ENCODE measurements at places on chromosomes 16 and 17.

DNA sequence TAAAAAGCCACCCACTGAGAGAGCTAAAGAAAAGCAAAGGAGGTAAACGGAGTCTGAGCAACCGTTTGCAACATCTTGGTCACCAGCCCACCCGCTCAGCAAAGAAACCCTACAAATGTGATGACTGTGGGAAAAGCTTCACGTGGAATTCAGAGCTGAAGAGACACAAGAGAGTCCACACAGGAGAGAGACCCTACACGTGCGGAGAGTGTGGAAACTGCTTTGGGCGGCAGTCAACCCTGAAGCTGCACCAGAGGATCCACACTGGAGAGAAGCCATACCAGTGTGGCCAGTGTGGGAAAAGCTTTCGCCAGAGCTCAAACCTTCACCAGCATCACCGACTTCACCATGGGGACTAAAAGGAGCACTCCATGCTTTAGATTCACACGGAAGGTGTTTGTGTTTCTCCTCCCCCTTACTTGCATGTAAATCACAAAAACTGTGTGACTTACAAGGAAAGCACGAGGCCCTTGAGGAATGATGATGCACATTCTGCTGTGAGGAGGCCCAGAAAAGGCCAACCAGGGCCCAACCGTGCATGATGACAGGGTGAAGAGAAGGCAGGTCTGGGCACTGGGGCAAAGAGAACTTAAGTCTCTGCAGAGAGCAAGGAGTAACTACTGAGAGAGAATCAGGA, 7.7 kb downstream of the ZNF174 start:
- DNase-seq = no peak

GRCh38 chr17:19442731-19443130, 31.7 kb downstream of the RNF112 start:
- DNase-seq = no peak

DNA sequence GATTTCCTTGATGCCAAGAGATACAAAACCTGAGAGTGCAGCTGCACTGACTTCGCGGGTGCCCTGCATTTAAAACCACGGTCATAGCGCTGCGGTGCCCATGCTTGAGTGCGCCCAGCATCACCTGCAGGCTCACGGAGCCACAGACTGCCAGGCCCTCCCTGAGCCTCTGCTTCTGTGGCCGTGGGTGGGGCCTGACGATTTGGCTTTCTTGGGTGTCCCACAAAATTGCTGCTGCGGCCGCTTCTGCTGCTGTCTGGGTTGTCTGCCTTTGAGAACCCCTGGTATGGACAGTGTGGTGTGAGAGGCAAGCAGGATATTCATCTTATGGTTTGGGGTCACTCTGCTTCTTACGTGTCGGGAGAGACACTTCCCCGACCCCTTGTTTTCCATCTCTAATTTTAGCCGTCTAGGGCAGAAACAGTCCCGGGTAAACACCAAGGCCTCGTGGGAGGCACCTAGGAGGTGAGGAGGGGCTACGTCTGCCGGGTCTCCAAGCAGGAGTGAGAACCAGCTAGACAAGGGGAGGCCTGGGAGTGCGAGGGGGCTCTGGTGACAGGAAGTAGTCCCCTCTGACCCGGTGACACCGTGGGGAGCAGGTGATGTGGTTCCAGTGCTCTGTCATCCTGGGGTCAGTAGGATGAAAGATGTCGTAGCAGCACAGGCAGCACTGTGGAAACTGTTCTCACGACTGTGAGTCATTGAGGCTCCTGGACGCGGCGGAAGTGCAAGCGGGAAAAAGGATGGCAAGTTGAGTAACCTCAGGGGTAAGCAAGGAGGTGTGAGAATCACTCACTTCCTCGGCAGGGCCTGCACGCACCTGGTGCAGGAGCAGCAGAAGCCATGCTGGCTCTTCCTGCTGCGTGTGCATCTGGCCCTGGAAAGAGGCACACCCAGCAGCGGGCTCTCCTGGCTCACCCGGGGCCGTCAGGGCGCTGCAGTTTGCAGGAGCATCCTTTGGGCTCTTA, 176.3 kb downstream of the RPTOR start:
- DNase-seq = no peak

DNA sequence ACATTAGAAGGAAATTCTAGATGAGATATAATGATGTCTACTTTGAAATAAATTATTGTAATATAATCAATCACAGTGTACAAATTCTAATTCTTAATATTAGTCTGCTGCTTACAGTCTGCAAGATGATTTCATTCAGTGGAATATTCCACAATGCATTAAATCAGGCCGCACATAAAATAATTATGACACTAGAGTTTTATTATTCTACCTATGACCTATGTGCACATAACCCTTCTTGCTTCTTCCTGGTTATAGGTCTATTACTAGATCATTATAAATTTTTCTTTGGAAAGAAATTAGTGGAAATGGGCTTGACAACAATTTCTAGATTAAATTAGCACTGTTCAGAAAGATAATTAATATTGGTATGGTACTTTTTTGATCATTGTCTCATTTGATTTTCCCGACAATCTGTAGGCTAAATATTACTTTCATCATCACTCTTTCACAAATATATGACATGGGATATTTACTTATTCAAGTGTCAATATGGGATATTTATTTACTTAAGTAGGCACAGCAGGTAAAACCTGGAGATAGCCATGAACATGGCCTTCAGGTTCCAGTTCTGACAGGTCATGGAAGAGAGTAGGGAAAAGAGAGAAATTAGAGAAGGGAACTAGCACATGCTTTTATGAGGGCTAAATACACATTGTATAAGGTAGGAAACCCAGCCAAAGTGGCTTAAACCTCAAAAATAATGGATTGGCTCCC, 476.4 kb downstream of the TOX3 start:
- no peak for DNase-seq

- DNase-seq = no peak
These were observed 17.7 kb downstream of the CARD14 start for GRCh38 chr17:80187515-80187941.

GRCh38 chr16:70699696-70700095, 13.8 kb upstream of the MTSS2 start:
- DNase-seq = no peak

DNA sequence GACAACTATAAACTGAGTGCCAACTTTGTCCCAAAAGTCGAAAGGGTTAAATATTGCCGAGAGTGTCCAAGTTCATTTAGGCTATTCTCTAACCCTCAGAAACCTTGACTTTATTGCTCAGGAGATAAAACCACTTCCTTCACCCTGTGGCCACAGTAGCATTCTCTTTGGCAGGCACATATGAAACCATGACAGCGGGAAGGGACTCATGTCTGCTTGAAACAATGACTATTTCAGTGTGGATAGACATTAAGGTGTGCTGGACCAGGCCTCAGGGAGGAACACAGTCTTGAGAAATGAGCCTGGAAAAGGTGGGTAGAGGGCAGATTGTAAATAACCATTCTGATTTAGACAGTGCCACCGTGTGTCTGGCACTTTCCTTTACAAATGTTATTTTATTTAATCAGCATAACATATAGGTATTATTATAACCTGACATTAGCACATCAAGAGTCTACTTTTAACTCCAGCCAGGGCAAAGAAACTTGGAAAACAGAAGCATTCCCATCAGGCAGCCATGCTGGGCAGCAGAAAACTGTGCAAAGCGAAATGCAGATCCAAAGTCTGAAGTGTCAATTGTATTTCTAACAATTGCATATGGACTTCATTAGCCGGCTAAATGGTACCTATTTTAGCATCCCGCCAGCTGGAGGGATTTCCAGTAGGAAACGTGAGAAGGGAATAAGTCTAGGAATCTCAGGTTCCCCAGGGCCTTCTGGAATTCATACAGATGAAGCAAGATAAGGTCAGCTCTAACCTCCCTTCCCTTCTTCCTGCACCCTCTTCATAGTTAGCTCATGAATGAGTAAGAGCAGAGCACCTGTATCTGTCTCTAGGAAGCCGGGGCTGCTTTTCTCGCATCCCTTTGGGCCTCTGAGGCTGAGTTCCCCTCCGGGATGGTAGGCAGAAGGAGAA, 212.8 kb upstream of the ELAC2 start:
- DNase-seq = no peak

- DNase-seq = no peak
These were observed 7.5 kb upstream of the RASD1 start for GRCh38 chr17:17503566-17504130.

DNA sequence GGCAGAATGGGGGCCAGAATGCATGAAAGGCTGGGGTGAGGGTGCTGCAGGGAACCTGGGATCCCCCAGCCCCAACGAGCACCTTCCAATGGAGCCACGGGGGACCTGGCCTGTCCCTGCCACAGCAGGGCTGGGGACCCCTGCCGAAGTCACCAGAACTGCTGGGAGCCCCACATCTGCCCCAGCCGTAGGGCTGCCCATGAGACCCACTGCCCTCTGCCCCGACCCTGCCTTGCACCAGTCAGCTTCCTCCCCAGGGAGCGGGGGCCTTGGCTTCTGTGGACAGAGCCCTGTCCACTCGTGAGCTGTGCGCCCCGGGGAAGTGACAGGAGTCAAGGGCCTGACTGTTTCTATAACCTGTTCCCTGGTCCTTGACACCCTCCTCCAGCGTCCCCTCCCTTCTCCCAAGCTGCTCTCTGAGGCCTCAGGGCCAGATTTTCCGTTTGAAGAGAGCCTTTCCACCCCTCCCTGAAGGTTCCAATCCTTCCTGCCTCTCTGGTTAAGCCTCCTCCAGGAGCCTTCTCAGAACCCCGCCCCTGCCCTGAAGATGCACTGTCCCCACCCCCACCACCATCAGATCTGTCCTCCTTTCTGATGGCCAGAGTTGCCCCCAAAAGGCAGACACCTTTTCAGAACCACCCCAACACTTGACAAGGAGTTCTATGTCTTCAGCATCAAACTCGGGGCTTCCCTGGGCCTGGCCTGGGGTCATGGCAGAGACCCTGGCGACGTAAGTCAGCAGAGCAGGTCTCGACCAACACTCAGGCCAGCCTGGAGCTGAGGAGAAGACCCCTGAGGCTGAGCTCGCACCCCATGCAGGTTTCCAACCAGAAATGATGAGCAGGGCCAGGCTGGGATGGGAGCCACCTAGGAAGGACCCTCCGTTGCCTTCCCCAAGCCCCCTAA, 10.7 kb upstream of the PRR29 start:
- DNase-seq = no peak

GRCh38 chr17:8793649-8794048, 5.5 kb downstream of the MFSD6L start:
- DNase-seq = no peak

GRCh38 chr17:77495575-77495974, 354.8 kb downstream of the SEC14L1 start:
- DNase-seq = no peak

- no peak for DNase-seq
These were observed 37.8 kb upstream of the ADGRG1 start for GRCh38 chr16:57590654-57591085.

GRCh38 chr16:82835487-82836155, 208.9 kb downstream of the CDH13 start:
- DNase-seq = no peak

DNA sequence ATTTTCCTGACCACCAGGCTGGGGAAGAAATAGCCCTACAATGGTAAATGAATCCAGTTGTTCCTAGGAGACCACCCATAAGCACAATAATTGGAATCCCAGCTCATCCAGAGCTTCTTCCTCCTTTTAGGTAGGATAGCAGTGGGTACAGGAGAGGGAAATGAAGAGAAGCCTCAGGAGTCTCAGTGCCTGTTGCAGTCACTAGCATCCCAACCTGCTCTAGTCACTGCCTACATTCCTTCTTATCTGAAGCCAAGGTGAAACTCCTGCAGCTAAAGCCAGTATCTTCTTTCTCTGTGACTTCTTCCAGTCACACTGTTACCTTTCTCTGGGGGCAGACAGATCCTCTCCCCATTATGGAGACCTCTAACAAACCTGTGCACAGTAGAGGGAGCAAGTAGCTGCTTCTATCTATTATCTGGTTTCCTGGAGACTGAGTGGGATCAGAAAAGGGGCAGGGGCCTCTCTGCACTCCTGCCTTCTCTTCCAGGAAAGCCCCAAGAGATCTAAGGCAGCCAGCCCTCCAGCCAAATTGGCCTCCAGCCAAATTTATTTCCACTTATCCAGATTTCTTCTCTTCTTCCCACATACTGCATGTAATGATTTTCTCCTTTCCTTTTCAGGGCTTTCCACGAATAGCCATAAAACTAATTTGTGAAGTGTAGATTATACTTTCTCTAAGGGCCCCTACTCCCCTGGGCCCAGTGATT, 85.5 kb downstream of the SSH2 start:
- no peak for DNase-seq

GRCh38 chr17:18970582-18971480, 18.9 kb downstream of the SLC5A10 start:
- DNase-seq = no peak

DNA sequence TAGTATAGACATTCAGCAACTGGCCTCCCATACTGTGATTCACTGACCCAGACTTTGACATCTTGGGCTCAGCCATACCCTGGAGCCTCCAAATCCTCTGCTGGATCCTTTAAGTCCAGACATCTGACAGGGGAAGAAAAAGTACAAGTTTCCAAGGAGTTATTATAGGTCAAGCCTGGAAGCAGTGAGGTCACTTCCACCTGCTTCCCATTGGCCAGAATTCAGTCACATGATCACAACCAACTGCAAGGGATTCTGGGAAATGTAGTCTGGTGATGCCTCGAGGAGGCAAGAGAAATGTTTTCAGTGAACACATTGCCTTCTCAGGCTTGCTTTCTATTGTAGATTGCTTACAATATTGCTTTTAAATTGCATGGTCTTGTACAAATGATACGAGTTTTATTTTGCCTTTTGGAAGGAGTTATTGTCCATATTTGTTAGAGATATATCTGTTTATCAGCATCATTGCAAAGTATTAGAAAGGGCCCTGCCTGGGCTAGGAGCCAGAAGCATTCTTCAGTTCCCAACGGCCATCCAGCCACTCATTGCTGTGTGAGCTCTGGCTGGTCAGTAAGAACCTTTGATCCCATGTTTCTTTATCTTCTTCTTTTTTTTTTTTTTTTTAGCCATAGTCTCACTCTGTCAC, 696.9 kb downstream of the WWOX start:
- DNase-seq = no peak

DNA sequence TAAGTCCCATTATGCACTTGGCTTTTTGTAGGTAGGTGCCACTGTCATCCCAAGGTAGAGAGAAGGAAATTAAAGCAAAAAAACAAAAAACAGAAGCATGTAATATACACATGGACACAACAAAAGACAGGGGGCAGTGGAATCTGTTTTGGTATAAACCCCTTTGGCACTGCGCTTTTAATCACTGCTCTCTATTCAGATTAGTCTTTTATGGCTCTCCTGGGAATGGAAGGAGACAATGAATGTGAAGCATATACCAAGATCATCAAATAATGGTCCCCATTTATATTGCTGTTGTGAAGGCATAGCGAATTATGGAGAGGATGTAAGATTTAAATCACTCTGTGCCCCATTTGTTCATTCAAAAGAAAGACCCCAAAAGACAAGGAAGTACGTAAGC, 17.4 kb downstream of the CDH11 start:
- no peak for DNase-seq

DNA sequence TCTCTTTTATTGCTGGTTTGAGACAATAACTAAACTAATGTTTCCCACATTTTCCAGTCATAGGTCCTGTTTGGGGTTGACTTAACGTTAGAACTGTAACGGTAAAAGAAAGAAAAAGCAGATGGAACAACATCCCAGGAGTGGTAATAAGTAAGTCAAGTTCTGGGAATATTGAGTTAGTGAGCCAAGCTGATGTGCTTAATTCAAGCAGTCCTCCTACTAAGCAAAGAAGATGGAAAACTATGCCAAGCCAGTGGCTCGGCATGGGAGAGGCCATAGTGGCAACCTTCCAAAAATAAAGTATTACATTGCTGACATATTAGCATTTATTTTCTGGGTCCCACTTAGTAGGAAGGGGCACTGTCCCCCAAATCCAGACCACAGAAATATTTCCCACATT, 161.7 kb upstream of the CDH5 start:
- no peak for DNase-seq

- no peak for DNase-seq
These were observed 4.3 kb upstream of the GGA2 start for GRCh38 chr16:23514381-23515152.

All from GM10248 (cell line).